Suppressor macrophage (primary cell): ENCODE measurements at places on chromosomes 16 and 17.
A peak's percentile ranks its signal among the peaks of the same experiment; 100 is the strongest.

DNA sequence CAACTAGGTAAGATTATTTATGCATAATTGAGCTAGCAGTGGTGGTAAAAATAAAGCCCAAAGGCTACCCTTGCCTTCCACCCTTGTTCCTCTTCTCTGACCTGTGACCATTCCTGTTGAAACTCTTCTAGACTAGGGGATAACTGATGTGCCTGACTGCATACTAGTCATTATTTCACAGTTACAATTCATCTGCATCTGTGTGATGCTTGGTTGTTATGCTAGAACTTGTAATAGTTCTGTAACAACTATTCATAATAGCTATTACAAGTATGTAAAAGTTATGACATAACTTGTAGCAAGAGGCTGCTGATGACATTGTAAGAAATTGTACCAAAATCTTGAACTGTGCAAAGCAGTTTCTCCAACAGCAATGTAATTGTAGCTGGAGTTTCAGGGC is 2.4 kb upstream of the VAC14 start:
- peak; percentile 33 for DNase-seq

- DNase-seq, result no peak
These were observed 65.9 kb upstream of the AMZ2 start for GRCh38 chr17:68182011-68182306.

GRCh38 chr17:49022391-49022941 is 25.3 kb downstream of the IGF2BP1 start:
- DNase-seq, result no peak

DNA sequence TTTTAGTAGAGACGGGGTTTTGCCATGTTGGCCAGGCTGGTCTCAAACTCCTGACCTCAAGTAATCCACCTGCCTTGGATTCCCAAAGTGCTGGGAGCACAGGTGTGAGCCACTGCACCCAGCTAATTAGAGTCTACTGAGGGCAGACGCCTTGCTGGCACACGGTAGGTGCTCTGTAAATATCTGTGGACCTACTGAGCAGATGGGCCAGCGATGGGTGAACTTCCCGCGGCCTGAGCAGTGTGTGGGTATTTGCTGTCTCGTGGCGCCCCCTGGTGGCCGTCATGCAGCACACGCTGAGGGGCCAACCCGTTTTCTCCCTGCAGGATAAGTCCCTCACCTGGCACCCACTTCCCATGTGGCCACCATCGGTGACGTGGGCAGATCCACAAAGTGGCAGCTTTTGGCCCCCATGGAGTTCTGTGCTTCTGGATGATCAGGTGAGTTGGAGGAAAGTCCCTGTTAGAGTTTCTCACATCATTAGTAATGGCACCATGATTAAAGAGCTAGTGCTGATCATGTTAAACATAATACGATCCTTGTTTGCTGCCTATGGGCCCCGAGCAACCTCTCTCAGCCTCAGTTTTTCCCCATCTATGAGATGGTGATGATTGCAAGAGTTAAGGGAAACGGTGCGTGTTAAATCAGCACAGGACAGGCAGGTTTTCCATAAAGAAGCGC is 40.7 kb downstream of the ZDHHC7 start:
- DNase-seq, result peak; percentile 92

DNA sequence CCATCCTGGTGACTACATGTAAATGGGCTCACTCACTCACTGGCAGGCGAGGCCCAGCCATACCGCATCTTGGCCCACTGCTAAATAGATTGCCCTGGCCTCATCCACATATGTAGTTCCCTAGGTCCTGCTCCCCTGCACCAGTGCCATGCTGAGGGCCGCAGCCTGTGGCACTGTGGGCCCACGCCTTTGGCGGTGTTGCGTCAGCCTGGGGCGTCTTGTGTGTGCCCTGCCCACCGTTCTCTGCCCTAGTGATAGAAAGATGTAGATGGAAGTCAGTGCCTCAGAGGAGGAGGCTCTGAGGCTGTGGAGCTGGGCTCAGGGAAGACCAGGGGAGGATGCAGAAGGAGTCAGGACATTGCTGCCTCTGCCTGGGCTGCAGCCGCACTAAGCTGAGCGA is 18.9 kb downstream of the C17orf75 start:
- DNase-seq, result peak; percentile 35

- no peak for DNase-seq
These were observed 6.2 kb upstream of the RAMP2 start for GRCh38 chr17:42754782-42755181.

- no peak for DNase-seq
These were observed 211.7 kb upstream of the GSE1 start for GRCh38 chr16:85401370-85401916.

DNA sequence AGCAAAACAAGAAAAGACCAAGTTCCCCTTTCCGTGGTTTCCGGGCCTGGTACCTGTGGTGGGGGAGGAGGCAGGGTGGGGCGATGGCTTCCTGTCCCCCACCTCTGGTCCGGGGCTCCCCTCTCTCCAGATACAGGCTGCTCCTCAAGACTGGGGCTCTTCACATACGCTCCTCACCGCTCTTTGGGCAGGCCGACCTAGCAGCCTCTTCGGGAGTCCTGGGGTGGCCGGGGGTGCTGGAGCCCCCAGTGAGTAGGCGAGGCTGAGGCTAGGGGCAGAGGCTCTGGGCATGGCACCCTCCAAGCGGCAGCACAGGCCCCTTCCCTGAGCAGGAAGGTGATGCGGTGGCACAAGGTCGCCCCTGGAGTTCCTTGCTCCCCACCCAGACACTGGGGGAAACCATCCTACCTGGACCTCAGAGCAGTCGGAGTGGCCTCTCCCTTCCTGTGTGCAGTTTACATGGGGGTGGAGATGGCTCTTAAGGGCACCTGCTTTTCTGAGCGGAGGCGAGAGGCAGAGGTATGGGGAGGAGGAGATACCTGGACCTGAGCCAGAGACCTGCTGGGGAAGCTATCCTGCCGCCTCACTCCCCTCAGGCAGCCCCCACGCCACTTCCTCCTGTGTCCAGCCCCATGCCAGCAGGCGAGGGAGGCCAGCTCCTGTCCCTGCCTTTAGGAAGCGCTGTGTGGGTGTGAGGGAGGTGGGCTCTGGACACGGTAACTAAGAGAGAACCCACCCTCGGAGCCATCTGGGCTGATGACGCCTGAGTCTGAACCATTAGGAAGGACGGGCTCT is 891 bp downstream of the CORO1A start:
- peak; percentile 59 for DNase-seq

- DNase-seq, result peak; percentile 54
These were observed 54.1 kb downstream of the VAC14 start for GRCh38 chr16:70746708-70747424.

- no peak for DNase-seq
These were observed 870.1 kb downstream of the CDH11 start for GRCh38 chr16:64251742-64252141.

- no peak for DNase-seq
These were observed 25.1 kb upstream of the CDH15 start for GRCh38 chr16:89146211-89147005.

- DNase-seq, result peak; percentile 94
These were observed 8.0 kb downstream of the ST3GAL2 start for GRCh38 chr16:70430667-70431536.

- peak; percentile 66 for DNase-seq
These were observed 20.2 kb downstream of the NGFR start for GRCh38 chr17:49515196-49515770.

DNA sequence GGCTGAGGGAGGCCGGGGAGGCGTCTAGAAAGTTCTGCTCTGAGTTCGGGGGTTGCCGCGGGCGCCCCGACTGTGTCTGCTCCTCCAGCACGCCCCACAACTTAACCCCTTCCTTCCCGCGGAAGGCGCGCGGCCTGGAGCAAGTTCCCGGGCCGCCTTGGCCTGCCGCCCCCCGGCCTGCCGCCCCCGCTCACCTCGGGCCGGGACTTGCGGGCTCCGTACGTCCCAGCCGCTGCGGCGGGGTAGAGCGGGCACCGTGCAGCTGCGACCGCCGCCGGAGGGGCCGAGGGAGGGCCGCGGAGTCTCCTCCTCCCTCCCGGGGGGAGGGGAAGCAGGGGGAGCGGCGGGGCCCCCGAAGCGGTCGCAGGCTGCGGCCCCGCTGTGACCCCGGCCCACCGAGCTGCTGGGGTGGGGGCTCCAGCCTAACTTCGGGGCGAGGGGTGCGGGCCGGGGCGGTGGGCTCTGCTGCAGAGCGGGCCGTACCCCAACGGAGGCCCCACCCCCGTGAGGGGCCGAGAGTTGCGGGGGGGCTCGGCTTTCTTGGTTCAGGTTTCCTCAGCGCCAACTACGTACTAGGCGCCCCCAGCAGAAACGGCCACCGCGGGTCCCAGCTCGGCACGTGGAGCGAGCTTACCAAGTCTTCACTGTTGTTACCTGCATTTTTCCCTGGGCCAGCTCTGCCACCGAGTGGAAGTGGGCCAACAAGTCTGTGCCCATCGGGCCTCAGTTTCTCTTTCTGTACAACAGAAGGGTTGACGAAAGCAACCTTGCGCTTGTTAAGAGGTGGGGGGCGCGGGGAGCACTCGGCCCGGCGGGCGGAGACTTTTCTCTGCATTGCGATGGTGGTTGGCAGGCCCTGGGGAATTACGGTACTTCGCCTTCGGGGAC is at the start of gene CCDC102A:
CCDC102A (minus strand) TSS at position 266 of the 888 bp plus-strand sequence. CDS start 7,394 bp downstream, outside the sequence.
- DNase-seq, result no peak

DNA sequence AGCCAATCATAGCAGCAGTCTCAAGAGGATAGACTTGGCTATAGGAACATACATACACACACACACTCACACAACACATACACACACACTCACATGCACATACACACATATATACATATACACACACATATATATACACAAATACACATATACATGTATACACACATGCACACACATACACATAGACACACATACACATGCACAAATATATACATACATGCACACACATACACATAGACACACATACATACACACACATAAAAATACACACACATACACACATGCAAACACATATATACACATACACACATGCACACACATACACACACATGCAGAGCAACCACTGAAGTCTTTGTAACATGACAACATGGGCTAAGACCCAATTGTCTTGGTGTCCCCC is 19.7 kb downstream of the CBLN1 start:
- DNase-seq, result no peak

DNA sequence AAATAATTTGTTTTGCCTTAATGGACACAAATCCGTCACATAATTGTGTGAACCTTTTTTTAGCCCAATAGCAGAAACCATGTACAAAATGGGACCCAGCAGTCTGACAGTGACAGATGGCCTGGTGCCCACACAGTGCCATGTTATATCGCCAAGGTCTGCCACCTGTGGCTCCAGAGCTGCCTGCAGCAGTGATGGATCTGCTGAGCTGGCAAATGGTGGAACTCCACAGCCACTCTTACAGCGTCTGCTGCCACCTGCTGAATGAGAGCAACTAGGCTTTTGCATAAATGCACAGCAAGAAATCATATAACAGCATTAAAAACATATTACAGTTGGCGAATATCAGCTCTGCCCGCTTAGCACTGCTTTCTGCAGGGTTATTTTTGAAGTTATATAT is 59.4 kb downstream of the NUP93 start:
- DNase-seq, result peak; percentile 38

GRCh38 chr16:87735270-87736007 is 30.3 kb downstream of the KLHDC4 start:
- no peak for DNase-seq

GRCh38 chr16:78583441-78583840 is 484.0 kb downstream of the WWOX start:
- DNase-seq, result no peak

DNA sequence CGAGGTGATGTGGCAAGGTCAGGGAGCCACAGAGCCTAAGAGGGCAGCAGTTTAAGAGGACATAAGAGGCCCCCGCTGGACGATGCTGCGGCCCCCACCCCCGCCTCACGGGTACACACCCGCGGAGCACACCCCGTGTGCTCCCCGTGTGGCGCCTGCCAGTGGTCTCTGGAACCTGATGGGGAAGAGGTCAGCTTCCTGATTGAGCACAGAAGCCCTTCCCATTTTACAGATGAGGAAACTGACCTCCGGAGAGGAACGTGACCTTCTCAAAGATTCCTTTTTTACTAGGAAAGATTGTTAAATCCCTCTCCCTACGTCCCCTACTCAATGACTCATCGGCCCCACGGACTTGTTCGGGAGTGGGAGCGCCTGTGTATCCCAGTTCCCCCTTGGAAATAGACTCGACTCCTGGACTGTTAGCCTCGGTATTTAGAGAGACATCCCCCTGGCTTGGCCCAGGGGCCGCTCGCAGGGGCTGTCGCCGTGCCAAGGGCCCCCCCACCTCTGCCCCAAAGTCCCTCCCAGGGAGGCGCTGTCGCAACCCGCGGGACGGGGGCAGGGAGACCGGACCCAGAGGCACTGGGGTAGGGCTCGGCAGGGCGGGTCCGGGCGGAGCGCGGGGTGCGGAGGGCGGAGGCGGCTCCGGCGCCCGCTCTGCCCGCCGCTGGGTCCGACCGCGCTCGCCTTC is at the start of gene ABCC3:
ABCC3 (plus strand) TSS at position 658 of the 691 bp plus-strand sequence. CDS start 56 bp downstream, outside the sequence.
- peak; percentile 71 for DNase-seq

DNA sequence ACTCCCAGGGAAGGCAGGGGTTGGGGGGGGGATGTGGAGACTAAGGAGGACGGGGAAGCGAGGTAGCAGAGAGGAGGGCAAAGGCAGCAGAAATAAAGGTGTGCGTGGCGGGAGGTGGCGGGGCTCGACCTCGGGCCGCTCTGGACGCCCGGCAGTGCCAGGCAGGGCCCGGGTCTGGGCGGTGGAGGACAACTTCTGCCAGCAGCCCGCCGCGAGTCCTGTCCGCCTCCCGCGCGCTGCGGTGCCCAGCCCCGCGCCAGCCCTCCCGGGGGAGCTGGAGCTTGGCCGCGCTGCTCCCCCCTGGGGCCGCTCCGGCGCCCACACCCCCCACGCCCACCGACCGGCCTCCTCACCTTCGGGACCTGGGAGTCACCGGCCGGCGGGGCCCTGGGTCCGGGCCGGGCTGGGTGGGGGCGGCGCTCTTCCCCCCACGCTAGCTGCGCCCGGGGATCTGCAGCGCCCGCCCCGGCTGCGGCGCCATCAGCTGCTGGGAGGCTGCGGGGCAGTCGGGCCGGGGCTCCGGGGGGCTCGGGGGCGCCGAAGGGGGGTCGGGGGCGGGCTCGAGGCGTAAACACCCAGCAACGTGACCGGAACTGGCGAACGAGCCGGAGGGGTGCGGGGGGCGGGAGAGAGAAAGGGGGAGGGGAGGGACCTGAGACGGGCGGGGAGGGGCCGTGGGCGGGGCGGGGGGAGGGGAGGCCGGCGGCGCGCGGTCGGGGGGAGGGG is at the start of gene CCDC92B:
CCDC92B (minus strand) TSS at position 595 of the 726 bp plus-strand sequence. CDS start 14,507 bp downstream, outside the sequence.
- DNase-seq, result no peak
